NCI-H510A (cell line): ENCODE measurements at places on chromosomes 5 and 9.

DNA sequence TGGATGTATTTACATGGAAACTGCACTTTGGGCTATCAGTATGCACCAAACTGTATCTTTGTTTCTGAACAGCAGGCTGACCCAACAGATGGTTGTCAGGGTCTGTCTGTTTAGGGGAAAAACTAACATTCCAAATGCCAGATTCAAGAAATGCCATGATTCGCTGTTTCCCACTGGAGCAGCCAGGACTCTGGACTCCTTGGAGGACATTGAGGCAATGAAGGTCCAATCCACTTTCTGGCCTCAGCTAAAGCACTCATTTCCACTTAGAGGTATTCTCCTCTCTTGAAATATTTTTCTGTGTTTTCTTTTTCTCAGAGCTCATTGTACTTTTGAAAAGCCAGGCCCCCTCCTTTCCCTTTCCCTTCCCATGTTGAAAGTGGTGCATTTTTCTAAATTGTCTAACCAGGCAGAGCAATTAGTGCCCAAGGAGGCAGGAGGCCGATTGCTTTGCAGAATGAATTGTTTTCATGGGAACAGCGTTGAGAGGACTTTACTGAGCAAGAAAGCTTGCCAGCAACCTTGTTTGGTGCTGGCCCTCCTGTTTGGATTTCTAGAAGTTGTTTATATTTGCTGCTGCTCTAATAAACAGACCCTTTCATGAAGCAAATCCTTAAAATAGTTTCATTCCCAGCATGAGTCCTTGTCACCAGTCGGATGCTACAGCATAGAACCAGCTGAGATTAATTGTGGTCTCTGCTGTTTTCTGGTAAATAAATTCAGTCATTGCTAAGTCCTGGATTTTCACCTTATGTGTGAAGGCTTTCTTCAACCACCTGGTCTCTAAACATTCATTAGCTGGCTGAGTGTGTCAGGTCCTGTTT lies 132.8 kb upstream of the TAF11L2 start:
- no peak for DNase-seq

DNA sequence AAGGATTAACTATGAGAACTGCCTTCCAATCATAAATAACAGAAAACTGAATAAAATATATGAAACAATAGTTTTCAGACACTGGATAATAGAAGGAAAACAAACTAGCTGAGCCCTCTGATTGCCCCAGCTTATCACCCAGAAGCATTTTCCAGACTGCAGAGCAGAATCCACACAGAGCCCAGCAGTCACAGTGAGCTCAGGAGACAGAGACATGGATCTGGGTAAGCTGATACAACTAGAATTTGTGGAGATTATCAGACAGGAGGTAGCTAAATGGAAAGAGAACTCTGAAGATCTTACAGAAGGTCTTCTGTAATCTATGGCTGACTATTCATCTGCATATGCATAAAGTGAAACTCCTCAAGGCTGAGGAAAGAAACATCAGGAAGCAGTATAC lies 128.8 kb downstream of the NR2F1-AS1 start:
- DNase-seq: no peak

GRCh38 chr5:79459626-79460025 lies 54.3 kb downstream of the HOMER1 start:
- DNase-seq: no peak

- no peak for DNase-seq
These were observed 22.1 kb downstream of the GFPT2 start for GRCh38 chr5:180330810-180331646.

- no peak for DNase-seq
These were observed 297.8 kb upstream of the NR4A3 start for GRCh38 chr9:99523838-99524237.

DNA sequence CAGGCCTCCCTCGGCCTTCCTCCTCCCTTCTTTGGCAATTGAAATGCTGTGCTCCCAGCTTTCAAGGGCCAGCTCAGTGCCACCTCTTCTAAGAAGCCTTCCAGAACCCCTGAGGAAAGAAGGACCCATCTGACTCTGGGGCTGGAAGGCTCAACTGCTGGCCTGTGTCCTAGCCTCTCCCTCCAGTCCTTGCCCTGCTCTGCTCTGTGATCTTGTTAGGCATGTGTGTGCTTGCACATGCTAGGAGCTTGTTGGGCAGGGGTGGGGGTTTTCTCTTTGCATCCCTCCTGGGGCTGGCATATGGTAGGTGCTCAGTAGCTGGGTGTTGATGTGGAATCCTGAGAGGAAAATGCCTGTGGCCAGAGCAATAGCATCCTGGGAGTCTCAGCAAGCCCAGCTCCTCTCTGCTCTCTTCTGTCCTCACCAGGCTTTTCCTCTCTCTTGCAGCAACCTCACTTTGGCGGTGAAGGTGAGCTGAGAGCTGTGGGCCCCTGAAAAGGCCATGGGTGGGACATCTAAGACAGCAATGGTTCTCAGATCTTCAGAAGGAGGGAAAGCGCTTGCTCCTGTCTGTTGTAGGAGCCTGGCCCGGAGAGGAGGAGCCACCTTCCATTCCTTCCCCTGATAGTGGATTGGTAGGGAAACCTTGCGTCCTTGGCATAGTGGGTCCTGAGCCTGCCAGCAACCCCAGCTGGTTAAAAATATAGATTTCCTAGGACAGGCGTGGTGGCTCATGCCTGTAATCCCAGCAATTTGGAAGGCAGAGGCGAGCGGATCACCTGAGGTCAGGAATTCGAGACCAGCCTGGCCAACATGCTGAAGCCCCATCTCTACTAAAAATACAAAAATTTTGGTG lies 9.9 kb downstream of the DOLK start:
- no peak for DNase-seq

DNA sequence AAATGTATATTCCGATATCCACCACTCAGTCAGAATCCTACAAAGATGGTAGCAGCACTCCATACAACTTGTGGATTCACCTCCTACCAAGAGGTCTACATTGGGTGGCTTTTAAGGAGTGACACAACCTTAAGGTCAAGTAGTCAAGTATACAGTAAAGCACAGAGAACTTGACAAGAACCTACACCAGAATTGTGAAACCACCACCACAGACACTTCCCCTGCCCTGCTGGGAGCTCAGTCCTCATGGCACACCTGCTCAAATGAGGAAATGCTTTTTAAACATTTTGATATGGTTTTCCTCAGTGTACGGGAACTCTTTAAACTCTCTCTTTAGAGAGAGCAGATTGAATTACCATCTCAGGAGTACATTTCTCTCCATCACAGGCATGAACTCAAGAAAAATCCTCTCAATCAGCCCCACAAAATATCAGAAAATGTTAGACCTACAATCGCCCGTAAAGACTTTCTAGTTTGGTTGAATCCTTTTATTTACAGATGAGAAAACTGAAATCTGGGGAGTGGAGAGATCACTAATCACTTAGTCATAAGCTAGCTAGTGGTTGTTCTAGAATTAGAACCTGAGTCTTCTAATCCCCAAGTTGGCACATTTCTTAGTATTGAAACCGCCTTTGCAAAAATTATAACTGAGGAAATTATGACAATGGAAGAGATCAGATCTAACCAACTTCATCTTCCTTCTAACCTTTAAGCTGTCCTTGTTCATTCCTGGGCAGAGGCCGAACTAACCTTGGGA lies 38.5 kb upstream of the NR4A3 start:
- DNase-seq: no peak

- no peak for DNase-seq
These were observed 5.6 kb downstream of the P4HA2 start for GRCh38 chr5:132221781-132222648.

DNA sequence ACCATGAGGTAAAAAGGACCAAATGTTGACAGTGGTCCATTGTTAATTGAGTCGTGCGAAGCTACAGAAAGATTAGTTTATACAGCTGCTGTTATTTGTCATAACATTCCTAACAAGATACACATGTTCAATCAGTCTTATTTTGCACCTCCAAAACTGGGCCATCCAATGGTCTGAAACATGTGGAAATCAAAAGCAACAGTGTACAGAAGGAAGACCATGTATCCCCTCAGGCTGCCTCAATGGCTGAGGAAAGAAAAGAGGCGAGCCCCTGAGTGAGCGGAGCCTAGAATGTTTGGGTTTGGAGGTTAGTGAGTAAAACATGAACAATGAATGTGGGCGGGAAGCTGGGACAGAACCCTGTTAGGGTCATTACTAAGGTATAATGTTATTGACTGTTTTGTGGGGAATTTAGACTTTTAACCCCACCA lies 35.6 kb downstream of the NFIB start:
- no peak for DNase-seq

GRCh38 chr5:57791875-57792274 lies 309.3 kb upstream of the ACTBL2 start:
- no peak for DNase-seq

DNA sequence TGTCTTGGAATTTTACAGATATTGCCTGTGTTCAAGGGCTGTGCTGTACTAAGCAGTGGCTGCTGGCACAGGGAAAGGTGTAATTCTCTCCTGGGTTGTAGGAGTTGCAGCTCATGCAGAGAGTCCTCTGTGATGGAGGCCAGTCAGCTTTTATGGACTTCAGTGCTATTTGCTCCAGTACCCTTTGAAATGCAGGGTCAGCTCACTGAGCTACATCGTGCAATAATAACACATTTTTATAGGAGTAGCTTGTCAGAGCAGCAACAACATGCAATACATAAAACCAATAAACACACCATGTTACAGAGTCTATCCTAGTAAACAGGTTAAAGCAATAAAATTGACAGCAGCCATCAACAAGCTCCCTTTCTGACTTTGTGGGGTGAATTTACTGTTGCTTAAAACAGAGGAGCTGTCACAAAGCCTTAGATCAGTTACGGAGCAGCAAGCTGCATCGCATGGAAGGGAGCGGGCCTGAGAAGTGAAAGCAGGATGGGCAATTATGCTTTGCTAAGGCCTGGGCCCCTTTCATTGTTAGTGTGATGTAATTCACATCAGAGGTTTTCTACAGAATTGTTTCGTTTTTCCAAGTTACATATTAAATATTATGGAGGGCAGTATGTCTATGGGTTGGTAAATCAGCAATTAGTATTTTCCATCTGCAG lies 16.8 kb downstream of the CD180 start:
- DNase-seq: no peak
